ENCODE measurements at places on chromosomes 1 and 21. TPM values are rescaled to one million over a fixed set of nuclear protein-coding genes. Genes with fewer than 3 reads are reported as not detected.

The SELENON gene
- 65.2 TPM for total RNA-seq

The C8A gene
- total RNA-seq = not detected

The PSRC1 gene
- total RNA-seq = 26.6 TPM

The ERICH3 gene
- total RNA-seq = not detected

The ARHGEF2 gene
- 33.7 TPM for total RNA-seq

The CFHR5 gene
- total RNA-seq = not detected

The TSEN15 gene
- total RNA-seq = 31.5 TPM

The DMBX1 gene
- 0.71 TPM for total RNA-seq

The PCBP3 gene
- total RNA-seq = 1.1 TPM

All from A549 treated with RU486 at 1 μM for 4 hours (cell line).